Renal cortical epithelial cell (primary cell): ENCODE measurements at places on chromosomes 2 and 18.

DNA sequence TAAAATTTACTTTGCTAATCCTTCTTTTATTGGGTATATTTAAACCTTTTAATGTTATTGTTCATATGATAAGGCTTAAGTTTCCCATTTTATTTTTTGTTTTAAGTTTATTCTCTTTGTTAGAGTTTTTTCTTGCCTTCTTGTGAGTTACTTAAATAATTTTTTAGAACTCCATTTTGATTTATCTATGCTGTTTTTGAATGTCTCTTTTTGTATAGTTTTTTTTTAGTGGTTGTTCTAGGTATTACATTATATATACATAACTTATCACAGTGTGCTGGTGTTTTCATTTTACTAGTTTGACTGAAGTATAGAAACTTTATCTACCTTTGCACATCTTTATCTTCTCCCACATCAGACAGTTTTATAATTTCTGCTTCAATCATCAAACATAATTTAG lies 49.4 kb upstream of the TGFA start:
- DNase-seq = no peak

DNA sequence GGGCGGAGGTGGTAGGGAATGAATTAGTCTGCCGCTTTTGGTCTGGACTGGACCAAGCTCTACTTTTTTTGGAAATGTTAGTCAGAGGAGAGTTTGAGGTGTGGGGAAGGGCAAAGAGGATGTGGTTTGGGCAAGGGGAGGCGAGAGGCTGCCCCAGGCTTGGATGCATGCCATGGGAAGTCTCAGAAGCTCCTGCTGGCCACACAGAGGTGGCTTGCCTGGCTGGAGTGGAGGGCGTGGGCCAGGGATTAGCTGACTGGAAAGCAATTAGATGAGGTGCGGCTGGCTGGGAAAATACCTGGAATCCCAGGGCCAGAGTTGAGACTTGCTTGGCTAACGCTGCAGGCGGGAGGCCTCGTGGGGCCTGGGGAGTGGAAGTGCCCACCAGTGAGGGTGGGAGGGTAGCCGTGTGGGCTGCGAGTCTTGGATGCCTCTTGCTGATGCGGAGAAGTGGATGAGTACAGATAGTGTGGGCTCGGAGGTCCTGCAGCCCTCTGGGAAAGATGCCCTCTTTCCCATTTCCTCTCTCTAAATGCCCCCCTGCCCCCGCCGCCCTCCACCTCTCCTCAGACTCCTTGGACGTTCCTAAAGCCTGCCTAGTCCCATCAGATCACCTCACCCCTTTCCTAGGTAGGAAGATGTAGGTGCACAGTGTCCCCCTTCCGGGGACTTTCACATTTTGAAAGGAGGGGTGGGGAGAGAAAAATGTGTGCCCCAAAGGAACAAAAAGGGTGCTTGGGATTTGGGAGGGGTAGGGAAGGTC lies 117.6 kb downstream of the SMAD7 start:
- DNase-seq = peak; percentile 93

DNA sequence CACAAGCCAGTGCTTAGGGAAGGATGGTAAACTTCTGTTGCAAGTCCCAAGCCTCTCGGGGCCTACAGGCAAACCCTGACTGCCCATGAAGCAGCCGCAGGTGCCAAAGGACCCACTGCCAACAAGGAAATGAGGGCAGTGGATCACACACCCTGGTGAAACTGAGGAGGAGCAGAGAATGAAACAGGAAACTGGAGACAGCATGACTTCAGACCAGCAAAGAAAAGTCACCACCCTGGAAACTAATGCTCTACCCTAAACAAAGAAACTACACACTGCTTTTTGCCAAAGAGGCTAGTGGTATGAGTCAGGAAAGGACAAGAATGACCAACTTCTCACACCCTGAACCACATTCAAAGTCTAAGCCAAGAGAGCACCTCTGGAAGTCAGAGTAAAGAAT lies 97.2 kb downstream of the MYO5B start:
- DNase-seq = peak; percentile 89

- DNase-seq = no peak
Observed at GRCh38 chr2:168552450-168552856, 96.4 kb downstream of the CERS6 start.

GRCh38 chr2:160510617-160511016 lies 17.0 kb upstream of the RBMS1 start:
- DNase-seq = no peak

DNA sequence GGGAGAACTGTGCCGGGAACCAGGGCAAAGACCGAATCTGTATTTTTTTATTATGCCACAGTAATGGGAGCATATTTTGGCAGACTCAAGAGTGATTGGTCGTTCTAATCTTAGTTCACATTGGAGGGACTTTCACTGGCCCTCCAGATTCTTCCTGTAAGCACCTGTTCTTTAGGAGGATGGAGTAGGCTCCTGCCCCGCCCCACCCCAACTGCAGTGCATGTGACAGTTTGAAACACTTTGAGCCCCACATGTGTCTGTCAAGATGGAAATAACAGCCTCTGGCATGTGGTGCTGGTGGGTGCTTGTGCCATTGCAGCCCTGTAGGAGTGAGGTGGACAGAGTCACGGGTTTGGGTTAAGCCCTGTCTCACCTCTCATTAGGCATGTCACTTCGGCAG lies 43.3 kb upstream of the TXNDC2 start:
- no peak for DNase-seq

- no peak for DNase-seq
Observed at GRCh38 chr2:16330982-16331381, 334.7 kb downstream of the CYRIA start.

GRCh38 chr18:11982981-11983380 lies 1.7 kb downstream of the IMPA2 start:
- DNase-seq = peak; percentile 41

DNA sequence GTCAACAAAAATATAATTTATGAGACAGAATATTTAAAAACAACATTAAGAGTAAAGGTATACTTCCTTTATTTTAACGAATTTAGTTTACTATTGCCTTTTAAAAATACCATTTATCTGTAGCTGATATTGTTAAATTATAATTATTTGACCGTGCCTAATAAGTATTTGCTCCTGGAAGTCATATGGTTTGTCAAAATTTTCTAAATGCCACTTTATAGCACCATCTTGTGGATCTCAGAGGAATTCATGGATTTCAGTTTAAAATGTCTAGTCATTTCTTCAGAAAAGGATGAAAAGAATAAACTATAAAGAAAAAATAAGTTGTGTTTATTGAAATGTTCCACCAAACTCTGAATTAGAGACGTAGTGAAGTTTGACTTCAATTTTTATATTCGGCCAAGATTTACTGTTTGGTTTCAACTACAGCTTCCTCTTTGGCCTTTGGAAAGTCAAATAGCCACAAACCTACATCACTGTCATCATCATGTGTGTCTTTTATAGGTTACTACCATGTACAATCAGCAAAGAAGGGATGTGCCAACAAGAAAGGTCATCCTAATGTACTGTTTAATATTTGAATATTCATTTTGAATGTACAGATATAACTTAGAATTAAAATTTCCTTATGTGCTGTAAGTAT lies 10.3 kb upstream of the FTCDNL1 start:
- DNase-seq = peak; percentile 53

DNA sequence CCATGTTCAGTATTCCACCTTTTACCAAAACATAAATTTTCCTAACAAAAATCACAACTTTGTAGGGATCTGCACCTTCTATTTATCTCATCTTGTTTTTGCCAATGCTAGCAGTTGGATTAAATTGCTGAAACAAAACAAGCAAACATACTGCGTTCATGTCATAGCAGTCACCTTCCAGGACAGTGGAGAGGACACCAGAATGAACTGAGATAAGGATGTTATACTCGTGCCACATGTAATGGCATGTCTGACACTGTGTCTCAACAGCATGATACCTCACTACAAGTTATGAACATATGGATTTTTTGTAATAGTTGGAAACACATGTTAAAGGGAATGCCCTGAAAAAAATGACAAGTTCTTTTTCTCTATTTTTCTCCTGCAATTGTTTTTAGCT lies 245.3 kb downstream of the XIRP2 start:
- no peak for DNase-seq

- no peak for DNase-seq
Observed at GRCh38 chr2:126893153-126893552, 5.5 kb upstream of the TEX51 start.

- DNase-seq = peak; percentile 78
Observed at GRCh38 chr2:65186872-65187851, 40.5 kb upstream of the ACTR2 start.

DNA sequence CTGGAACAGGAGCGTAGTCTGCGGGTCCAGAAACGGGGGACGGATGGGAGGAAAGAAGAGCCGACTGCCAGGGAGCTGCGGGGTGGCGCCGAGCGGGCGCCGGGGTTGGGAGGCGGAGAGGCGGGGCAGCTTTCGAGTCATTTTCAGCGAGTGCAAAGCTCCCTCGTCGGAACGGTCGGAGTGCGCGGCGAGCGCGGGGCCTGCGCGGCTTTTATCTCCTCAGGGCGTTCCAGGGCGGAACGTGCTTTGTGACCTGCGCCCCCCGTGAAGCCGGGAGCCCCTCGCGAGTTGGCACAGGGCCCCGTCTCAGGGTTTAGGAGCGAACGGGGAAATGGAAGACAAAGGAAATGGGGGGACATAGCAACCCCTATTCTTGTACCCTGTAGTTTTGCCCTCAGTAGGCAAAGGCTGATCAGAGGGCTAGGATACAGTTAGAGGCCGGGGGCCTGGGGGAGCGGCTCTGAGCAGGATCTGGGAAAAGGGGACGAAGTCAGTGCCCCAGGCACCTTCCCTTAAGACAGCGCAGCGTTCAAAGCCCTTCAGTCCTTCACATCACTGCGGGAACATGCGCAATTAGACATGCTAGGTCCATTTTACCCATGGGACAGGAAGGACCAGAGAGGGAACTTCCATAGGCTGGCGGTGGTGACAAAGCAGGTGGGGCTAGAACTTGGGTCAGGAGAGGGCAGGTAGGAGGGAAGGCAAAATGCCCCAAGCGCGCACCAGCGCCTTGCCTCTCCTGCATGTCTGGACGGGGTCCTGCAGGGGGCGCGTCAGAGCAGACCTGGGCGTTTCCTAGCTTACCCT lies 60.1 kb upstream of the IL1RL1 start:
- DNase-seq = peak; percentile 22

- DNase-seq = no peak
Observed at GRCh38 chr2:170969030-170969429, 40.0 kb downstream of the GORASP2 start.
